ENCODE measurements at places on chromosomes 12 and 14.

DNA sequence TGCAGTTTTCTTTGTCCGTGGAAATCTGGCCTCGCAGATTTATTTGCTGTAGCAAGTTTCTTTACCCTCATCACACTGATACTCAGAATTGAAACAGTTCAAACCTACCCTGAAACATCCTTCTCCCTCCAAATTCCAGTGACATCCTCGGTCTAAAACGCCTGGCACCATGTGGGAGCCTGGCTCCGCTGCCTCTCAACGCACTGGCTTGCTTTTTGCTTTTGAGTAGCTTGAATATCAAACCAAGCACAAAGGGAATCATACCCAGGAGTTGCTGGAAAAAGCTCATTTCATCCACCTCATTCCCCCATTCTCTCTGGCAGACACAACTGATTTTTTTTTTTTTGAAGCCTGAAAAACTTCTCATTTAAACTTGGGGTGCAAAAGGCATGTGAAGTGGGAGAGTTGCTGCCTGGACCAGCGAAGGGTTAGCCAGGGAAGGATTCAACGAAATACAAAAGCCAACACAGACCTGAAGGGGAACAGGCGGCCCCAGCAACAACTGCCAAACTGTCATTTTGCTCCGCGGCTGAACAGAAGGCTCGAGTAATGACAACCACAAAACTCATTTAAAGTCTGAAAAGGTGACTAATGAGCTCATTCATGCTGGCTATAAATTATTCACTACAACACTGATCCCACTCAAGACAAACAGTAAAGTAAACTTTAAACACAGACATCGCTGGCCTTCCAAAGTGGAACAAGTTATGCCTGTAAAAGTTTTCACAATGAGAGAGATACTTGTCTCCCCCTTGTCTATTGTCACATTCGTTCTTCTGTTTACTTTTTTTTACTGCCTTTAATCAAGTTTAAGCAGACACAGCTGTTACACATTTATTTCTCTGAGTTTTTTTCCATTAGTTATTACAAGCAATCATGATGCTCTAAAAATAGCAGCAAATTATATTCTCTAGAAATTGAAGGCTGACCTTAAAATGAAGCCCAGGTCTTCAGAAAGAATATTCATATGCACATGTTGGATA, 12.5 kb upstream of the FOXN3 start:
- no peak for DNase-seq

DNA sequence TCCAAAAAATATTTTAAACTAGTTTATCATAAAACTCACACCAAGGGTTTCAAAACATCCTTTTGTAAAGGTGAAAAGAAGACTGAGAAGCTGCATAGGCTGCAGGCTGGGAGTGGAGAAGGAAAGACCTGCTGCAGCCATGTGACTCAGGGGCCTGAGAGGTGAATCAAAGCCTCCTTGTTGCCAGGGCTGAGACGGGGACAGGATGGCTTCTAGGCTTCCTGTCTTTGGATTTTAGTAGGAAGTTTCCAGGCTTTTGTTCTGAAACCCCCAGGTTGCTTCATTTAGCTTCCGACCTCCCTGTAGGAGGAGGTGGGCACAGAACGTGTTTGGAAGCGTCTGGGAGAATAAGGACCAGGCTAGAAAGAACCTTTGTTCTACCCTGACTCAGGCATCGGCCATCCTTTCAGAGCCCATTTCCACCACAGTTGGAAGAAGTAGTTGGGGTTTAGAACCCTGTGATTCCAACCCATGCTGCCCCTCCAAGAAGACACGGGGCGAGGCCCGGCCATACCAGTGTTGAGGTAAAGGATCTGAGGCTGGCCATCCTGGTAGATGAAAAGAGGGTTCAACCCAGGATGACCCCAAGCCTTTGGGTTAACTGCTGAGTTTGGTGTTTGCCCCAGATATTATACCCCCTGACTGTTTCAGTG, 122.4 kb downstream of the SLC25A47 start:
- no peak for DNase-seq

- DNase-seq, result no peak
These were observed 7.2 kb upstream of the WSCD2 start for GRCh38 chr12:108121728-108122471.

GRCh38 chr12:111638556-111638955, 39.4 kb upstream of the ATXN2 start:
- DNase-seq, result no peak

DNA sequence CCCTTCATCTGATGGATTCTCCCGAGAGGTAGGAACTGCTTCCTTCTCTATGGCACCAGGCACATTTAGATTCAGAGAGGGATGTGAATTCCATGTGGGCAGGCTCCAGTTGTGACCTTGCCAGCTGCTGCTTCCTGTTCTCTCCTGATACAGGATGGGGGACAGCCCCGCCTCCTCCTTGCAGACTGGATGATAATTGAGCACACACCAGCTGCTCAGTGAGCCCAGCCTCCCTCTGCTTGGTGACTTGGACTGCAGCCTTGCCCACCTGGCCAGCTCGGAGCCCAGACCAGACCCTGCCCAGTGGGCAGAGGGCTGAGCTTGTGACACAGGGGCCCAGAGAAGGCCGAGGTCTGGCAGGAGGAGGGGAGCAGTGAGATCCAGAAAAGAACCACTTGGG, 90.2 kb downstream of the CALM1 start:
- no peak for DNase-seq
